Ammon's horn (tissue), 1 donor: ENCODE measurements at places on chromosomes 7 and 10.

GRCh38 chr7:82705517-82706260, 262.1 kb upstream of the CACNA2D1 start:
- no peak for DNase-seq

DNA sequence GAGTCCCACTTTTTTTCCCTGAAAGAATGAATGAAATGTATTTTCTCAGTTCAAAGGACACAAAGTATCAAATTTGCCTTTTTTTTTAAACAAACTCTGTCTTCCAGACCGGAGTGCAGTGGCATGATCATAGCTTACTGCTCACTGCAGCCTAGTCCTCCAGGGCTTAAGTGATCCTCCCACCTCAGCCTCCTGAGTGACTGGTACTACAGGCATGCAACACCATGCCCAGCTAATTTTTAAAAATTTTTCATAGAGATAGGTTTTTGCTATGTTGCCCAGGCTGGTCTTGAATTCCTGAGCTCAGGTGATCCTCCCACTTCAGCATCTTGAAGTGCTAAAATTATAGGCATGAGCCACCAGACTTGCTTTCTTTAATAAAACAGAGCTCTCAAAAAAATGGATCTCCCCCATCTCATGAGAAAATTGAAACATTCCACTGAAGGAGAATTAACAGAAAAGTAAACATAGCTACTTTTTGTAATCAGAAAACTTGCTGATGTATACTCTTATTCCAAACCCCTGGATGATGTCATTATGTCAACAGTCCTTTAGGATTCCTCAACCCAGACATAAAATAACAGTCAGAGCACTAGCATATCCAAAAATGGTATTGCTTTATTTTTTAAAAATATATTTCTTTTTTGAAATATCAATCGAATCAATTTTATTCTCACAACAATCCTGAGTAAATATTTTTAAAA, 12.3 kb upstream of the TRDMT1 start:
- no peak for DNase-seq

DNA sequence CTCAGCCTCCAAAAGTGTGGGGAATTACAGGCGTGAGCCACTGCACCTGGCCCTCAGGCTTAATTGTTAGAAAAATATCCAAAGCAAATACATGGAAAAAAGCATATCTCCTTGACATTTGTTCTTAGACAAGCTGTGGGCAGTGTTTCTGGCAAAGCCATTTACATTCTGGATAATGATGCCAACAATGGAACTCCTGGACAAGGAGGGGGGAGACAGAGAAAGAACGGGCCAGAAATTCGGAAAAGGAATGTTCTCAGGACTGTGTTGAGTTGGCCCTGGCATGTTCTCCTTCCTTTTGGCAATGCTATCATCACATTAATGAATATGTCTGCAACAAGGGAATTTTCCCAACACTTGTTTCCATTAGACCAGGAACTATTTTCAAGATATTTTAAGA, 88.7 kb downstream of the UBE2H start:
- DNase-seq = no peak

DNA sequence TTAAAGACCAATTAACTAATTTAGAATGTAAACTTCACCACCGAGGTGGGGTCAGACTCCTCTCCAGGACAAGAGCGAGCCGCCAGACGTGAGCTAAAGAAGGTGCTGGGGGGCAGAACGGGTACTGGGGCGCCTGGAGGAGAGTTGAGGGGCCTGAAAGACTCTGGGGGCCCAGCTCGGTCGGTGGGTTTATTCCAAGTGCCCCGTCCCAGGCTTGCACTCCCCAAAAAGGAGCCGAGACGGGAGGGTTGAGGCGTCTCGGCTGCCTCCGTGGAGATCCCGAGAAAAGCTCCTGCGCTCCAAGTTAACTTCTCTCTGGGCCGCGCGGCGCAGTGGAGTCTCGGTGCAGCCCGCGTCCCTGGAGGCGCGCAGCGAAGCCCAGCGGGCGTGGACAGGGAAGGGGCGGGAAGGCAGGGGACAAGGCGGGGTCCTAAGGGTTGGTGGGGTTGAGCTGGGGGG, 553.3 kb downstream of the TFEC start:
- no peak for DNase-seq

GRCh38 chr7:80287400-80288174, 153.0 kb downstream of the GNAI1 start:
- no peak for DNase-seq

- DNase-seq = no peak
Observed at GRCh38 chr10:52221923-52222322, 92.2 kb upstream of the DKK1 start.

- no peak for DNase-seq
Observed at GRCh38 chr10:47451273-47451997, 32.5 kb downstream of the ANXA8 start.

GRCh38 chr10:121845044-121845784, 82.6 kb downstream of the ATE1 start:
- no peak for DNase-seq

DNA sequence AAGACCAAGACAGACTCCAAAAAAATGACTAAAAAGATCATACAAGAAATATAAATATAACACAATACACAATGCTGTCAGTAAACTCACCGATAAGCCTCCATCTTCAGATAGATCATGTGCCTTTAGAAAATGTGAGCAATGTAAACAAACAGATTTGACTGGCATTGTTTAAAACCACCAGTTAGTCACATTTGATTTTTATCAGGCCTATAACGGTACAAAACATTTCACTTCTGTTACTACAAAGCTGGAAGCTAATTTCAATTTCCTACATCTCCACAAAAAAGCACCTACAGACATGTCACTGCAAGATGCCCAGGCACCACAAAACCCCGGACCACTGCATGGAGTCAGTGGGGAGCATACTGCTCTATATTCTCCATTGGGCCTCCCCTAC, 18.9 kb downstream of the SGMS1 start:
- no peak for DNase-seq

DNA sequence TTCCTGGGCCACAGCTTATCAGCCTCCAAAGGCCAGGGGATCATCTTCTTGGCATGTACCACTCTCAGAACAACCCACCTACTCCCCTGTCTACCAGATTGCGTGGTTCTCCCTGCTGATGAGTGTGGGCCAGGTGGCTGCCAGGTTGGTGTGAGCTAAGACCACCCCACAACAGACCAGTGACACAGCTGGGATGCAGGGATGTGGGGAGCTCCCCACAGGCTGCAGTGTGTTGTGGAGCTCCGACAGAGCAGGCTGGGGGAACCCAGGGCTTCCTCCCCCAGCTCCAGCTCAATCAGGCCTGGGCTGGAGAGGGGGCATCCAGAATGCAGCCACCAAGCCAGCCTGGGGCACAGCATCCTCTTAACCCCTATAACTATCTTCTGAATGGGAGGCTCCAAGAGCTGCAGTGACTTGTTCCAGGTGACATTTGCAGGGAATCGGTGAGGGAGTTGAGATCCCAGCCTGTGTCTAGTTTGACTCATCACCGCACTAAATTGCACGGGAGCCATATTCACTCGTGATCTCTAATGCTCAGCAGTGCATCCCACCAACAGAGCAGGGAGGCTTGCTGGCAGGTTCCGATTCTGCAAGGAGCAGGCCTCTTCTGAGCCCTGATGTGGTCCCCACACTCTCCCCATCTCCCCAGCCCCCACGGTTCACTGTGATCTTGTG, 596 bp upstream of the GDF2 start:
- no peak for DNase-seq

- DNase-seq = no peak
Observed at GRCh38 chr7:80515298-80515697, 3.4 kb upstream of the GNAT3 start.

GRCh38 chr10:63836666-63837442, 315.7 kb downstream of the REEP3 start:
- no peak for DNase-seq

DNA sequence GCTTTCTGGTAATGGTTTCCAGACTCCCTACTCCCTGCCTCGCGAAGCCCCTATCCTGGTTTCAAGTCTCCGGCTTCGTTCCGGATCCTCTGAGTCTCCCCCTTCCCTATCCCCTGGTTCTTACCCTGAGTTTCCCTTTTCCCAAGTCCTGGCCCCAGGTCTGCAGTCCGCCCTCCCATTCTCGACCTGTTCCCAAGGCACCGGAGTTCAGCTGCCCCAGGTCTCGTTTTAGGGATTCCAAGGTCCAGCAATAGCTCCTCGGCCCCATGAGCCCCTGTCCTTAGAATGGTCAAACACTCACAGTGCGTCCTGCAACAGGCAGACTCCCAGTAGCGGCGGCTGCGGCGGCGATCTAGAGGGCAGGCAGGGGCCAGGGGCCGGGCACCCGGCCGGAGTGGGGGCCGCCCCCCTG, 274 bp downstream of the PITX3 start:
- DNase-seq = no peak

DNA sequence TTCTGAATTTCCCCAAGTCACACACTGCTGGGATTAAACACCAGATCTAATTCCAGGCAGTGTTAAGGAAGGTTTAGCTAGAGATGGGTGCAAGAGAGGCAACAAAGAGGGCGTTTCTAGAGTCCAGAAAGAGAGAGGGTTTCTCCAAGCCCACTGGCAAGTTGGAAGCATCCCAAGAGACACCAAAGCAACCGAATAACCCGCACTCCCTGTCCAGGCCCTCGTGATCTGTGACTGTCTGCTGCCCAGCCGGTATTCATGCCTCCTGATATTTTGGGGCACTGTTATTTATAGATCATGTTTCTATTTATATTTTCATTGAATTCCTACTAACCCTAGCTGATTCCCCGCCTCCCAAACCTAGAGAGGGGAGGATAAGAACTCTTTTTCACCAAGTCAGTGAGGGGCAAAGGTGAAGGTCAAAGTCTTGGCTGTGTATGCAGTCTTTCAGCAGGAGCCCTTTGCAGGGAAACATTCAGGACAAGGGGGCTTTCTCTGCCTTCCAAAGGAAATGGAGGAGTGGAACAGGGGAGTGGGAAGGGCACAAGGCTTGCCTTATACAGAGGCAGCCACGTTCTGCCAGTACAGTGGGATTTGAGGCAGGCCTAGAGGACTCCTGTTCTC, 103.6 kb downstream of the SH3PXD2A start:
- DNase-seq = no peak

GRCh38 chr7:44277851-44278250, 47.5 kb downstream of the CAMK2B start:
- no peak for DNase-seq

DNA sequence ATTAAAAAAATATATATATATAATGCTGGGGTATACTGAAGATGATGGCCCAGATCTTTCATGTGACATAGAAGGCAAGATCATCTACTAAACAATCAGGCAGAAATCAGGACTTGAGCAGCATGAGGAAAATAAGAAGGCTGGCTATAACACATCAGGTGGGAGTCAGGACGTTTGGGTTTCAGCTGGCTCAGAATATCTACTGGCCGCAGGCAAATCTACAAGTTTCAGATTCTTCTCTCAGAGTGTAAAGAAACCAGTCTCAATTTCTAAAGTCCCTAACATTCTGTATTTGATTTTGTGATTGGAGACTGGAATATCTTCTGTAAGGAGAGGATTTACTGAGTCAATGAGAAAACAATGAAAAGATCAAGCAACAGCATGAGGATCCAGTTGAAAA, 37.7 kb upstream of the FAM3C start:
- no peak for DNase-seq

DNA sequence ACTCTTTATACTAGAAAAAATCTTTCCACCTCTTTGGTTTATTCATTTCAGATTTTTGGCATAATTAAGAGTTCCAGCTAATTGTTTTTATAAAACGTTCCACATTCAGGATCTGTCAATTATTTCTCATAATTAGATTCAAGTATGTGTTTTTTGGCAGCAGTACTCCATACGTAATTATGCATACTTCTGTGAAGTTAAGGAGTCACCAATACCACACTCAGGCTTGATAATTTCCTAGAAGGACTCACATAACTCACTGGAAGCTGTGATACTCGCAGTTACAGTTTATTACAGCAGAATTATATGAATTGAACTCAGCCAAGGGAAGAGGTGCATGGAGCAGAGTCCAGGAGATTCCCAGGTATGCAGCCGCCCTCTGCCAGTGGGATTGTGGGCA, 290.5 kb upstream of the AKR1E2 start:
- DNase-seq = no peak

DNA sequence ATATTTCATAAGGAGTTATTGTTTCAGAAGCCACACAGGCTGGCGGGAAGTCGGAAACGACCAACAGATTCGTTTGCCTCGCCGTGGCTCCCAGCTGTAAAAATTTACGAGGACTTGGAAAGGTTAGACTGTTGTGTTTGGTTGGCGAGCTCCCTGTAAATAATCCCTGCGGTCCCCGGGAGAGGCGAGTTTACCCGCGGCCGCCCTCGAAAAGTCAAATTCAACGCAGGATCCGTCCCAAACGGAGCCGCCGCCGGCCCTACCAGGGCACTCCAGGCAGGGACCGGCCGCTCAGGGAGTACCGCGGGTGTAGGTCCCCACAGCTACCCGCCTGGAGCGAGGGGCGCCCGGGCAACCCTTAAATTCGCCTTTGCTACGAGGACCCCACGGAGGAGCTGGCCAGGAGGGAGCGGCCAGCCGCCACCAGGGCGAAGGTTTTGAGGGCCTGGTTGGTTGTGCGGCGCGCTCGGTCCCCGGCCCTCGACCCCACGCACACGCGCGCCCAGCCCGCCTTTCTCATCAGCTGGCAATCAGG, 726 bp upstream of the HOXA9 start:
- DNase-seq = no peak

- DNase-seq = no peak
Observed at GRCh38 chr7:68684996-68685395, 913.3 kb upstream of the AUTS2 start.

DNA sequence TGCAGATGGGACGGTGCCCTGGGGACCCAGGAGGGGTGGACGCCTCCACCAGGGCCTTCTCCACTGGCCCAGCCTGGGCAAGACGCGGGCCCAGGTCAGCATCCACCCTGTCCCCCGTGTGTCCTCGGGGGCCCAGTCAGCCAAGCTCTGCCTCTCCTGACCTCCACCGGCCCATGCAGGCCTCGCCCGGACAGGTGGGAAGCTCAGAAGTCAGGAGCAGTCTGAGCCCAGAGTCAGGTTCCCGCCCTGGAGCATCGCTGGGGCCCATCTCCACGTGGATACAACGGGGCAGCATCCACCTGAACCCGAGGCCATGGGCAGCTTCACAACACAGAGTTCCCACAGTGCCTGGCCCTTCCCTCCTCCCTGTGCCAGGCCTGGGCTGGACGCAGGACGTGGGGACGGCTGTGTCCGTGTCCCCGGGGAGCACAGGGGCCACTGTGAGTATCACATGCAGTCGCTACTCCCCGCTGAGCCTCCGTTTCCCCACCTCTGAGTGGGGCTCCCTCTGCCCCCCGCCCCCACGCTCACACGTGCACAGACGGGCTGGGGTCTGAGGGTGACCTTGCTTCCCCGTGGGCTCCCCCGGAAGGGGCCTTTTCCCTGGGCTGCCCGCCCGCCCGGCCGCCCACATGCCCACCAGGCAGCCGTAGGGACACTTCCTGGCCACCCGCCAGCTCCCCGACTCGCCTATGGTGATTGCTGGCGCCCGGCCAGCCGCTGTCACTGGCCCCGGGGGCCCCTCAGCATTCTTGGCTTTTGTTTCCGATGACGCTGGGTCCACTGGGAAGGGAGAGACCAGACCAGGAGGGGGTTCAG, 64.3 kb downstream of the PDGFA start:
- DNase-seq = no peak

- DNase-seq = no peak
Observed at GRCh38 chr10:7274293-7274692, 136.5 kb downstream of the SFMBT2 start.
